ENCODE measurements at places on chromosomes 16 and 17. TPM values are rescaled to one million over a fixed set of nuclear protein-coding genes. Genes with fewer than 3 reads are reported as not detected.

The CHMP1A gene
- 61.0 TPM for total RNA-seq

The HBQ1 gene
- total RNA-seq = not detected

The KRTAP2-2 gene
- not detected for total RNA-seq

The MT1A gene
- total RNA-seq = not detected

The PCTP gene
- 13.4 TPM for total RNA-seq

The MYH10 gene
- total RNA-seq = 36.3 TPM

The TPSG1 gene
- total RNA-seq = not detected

The ABCA6 gene
- not detected for total RNA-seq

The TSR1 gene
- 66.1 TPM for total RNA-seq

The C17orf78 gene
- not detected for total RNA-seq

GRCh38 chr16:48613061-48613957 lies 3.3 kb upstream of the N4BP1 start:
- DNase-seq = no peak

GRCh38 chr17:61660746-61661485 lies 69.9 kb upstream of the NACA2 start:
- DNase-seq = no peak

GRCh38 chr17:17851103-17852002 lies 14.6 kb upstream of the SREBF1 start:
- no peak for DNase-seq

DNA sequence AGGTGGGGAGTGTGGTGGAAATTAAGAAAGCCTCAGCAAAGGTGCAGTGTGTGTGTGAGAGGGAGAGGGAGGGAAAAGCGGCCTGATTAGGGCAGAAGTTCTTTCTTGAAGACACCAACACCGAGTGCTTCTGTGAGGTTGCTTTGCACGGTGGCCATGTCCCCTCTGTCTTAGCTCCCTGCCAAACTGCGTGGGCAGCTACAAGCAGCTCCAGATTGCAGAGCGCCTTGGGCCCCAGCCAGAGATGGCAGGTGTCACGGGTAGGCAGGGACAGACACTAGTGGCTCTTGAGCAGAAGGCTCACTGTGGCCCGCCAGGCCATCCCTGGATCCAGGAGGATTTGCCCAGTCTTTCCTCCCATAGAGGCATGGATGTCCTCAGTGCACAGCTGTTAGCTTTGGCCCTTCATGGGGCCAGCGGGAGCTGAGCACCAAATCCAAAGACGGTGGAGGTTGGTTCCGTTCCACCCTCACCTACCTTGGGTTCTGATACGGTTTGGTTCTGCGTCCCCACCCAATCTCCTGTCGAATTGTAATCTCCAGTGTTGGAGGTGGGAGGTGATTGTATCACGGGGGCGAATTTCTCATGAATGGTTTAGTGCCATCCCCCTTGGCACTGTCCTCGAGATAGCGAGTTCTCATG lies 21.4 kb downstream of the KIAA0513 start:
- DNase-seq = no peak

GRCh38 chr16:81293909-81294802 lies 20.6 kb upstream of the GAN start:
- peak; percentile 43 for DNase-seq

DNA sequence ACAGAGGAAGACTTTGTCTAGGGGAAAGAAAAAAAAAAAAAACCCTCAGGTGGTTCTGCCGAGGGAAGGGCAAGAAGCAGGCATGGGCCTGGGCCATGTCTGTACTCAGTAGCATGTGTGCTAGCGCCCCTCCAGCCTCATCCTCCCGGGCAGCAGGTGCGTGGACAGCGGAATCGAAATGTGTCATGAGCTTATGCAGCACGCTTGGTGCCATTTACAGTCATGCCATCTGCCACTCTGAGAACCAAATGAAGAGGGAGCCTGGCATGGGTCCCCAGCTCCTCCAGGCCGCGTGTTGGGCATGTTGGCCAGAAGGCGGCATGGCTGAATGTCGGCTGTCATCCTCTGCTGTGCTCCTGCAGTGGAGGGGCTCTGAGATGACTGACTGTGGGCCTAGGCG lies 31.4 kb downstream of the CRAMP1 start:
- DNase-seq = no peak

DNA sequence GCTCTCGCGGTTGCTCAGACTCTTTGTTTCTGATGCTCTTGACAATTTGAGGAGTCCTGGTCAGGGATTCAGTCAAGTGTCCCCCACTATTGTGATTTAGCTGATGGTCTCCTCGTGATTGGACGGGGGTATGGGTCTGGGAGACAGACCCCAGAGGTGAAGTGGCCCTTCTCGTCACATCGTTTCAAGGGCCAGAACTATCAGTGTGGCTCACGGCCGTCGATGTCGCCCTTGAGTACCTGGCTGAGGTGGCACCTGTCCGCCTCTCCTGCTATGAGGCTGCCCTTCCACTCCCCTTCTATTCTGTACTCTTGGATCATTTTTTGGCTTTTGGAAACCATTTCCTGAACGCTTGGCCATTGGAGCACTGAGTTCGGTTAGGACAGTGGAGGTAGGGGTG lies 7.4 kb upstream of the MEAK7 start:
- no peak for DNase-seq

GRCh38 chr16:97822-98221 lies 19.8 kb downstream of the MPG start:
- peak; percentile 48 for DNase-seq

DNA sequence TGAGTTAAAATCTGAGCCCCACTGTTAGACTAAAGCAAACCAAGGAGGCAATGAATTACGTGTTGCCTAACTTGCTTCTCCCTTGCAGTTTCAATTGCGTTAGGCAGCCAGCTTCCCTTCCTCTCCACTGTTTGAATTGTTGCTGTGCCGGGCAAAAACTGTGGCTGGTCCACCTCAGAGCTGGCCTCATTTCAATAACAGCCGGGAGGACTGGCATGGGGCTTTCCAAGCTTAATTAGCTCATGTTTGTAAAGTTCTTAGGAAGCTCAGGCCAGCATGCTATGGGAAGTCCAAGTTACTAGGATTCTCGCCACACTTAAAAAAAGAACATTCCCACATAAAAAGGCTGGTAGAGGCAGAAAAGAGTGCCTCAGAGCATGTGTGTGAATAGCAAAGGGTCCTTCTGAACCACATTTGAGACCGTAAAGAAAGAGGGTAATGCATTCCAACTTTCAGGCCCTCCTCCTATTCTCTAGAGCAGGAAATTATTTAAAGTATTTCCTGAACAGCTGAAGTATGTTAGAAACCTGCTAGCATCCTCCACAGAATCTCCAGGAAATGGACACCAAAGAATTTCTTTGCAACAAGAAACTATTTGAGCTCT lies 79.0 kb upstream of the SMURF2 start:
- DNase-seq = peak; percentile 71

DNA sequence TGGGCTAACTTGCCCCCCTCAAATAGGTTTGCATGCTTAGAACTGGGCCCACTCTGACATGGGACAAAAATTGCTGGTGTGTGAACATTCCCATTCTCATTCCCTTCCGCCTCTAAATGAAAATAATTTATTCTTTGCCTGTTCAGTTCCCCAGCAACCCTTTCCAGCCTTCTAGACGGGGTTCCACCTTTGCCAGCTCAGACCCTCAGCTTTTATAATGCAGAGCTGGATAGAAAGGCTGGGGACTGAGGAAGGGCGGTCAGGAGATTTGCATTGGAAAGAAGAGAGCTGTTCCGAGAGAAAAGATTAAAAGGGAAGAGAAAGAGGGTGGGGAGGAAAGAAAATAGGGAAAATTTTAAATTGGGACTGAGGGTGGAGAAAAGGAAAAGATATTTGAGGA lies 151.1 kb upstream of the WSCD1 start:
- no peak for DNase-seq

DNA sequence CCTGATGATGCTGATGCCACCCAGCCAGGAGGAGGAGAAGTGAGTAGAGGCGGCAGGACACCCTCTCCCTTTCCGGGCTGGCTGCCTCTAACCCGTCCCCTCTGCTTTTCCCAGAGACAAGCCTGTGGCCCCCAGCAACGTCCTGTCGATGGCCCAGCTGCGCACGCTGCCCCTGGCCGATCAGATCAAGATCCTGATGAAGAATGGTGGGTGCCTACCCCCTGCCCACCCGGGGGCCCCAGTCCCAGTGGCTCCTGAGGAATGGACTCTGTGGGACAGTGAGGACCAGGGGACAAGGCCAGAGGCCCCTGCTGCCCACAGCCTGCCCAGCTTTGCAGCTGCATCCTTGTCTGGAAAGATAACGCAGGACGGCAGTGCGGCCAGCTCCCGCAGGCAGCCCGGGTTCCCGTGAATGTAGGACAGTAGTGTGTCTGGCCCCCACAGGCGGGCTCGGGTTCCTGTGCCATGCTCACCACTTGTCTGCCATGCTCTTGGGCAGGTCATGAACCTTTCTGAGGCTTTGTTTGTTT lies 19.9 kb downstream of the POLR3E start:
- no peak for DNase-seq

DNA sequence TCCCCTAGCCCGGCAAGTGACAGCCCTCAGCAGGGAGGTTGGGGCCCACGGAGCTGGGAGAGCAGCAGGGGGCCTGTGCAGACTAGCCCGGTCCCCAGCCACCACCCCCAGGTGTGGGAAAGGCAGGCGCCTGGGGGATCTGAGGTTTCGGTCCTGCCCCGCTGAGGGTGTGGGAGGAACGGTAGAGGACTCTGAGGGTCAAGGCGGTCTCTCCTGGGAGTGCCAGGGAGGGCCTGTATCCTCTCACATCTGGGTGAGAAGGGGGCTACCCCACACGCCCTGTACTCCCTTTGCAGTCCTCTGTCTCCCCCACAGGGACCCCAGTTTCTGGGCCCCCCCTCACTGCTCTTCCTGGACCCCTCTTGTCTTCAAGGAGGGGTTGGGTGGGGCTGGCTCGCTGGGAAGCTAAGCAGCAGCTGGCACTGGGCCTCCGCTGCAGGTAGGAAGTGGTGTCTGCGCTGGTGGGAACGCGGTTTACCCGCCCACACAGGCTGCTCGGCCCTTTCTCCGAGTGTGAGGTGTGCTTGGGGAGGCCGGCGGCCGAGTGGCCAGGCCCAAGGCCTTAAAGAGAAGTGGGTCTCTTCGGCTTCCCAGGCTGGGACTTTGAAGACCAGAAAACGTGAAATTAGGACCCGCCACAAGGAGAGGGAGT lies 15.4 kb downstream of the CD7 start:
- no peak for DNase-seq

- peak; percentile 83 for DNase-seq
Measured at GRCh38 chr16:28193530-28194423, 18.0 kb downstream of the XPO6 start.

GRCh38 chr16:8878523-8878911 lies 3.6 kb upstream of the LITAFD start:
- DNase-seq = peak; percentile 91

- DNase-seq = no peak
Measured at GRCh38 chr16:29744541-29745101, 1.2 kb downstream of the C16orf54 start.

- DNase-seq = peak; percentile 53
Measured at GRCh38 chr17:6910987-6911603, 79.6 kb upstream of the TEKT1 start.

- peak; percentile 66 for DNase-seq
Measured at GRCh38 chr16:81902025-81902424, 109.2 kb downstream of the SDR42E1 start.

- peak; percentile 33 for DNase-seq
Measured at GRCh38 chr17:30112794-30113193, 3.8 kb upstream of the NSRP1 start.

GRCh38 chr17:78992542-78993212 lies 13.0 kb upstream of the LGALS3BP start:
- DNase-seq = no peak

- DNase-seq = no peak
Measured at GRCh38 chr17:57004944-57005579, 27.1 kb downstream of the SCPEP1 start.

DNA sequence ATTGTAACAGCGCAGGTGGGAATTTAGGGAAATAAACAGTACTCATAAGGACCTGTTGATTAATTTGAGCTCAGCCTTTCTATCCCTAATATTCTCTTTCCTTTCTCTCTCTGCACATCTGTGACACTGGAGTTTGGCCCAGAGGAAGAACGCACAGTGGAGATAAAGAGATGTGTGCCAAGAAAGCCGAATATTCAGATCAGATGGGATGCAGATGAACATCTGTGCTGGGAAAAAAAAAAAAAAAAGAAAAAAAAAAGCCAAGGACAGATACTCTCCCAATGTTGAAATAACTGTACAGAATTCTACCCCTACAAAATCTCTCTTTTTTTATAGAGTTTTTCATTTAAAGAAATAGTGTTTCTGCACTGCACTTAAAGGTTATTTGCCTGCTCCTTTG lies 485.4 kb downstream of the KCNJ2 start:
- DNase-seq = no peak

DNA sequence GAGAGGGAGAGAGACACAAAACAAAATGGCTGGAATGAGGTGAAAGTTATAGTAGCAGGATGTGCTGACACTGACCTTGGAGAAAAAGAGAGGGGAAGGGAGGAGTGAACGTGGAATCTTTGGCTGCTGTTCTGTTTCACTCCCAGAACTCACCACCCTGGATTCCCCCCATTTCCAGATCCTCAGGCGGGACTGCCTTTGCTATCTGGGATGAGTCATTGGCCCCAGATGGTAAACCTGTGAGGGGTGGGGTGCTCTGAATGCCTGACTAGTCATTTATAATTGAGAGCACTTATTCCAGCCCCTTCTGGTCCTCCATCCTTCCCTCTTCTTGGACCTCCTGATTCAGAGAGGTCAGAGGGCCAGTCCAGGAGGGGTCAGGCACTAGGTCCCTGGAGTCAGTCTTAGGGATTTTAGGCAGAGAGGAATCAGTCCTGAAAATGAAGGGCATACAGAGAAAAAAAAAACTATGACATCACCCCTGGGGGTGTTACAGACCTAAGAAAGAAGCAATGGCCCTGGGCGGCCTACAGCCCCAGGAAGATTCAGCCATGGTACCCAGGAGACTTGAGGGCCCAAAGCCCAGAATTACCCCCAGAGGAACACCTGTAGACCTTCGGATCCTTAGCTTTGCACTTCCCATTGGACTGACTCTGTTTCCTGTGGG lies 2.2 kb upstream of the ZG16 start:
- peak; percentile 72 for DNase-seq

- DNase-seq = peak; percentile 60
Measured at GRCh38 chr16:10616756-10617640, 36.6 kb upstream of the EMP2 start.

- no peak for DNase-seq
Measured at GRCh38 chr16:23186171-23186570, 3.6 kb downstream of the SCNN1G start.

DNA sequence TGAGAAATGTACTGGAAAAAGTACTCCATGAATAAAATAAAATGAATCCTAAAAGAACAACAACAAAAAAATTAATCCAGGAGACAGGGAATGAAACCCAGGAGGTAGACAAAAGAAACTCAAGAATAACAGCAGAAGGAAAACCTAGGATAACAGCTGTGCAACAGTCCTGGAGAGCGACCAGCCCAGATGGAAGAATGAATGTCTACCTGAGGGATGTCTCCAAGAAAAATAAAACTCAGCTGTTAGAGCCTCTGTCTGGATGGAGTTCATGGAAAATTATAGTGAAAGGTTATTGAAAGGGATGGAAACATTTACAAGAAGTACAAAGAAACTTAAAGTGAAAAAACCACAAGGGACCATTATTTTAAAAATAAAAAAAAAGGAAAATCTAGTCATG lies 135.8 kb upstream of the CA10 start:
- no peak for DNase-seq

DNA sequence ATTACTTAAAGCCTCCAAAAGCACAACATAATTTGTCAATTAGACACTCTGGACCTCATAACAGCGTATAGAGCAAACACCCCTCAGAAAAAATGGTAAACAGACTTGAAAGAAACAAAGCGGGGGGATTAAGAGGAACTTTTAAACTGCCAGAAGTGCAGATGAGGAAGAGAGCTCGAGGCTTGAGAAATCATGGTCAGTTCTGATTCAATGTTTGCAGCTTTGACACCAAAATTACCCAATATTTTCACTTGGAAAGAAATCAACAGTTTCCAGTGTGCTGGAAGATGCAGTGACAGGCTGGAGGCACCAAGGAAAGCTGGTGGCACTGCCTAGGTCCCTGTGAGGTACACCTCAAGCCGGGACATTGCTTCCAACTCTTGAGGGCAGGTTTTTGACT lies 180.9 kb upstream of the TOX3 start:
- DNase-seq = no peak

Data from M059J (cell line).